ENCODE measurements at places on chromosomes 7 and 10. TPM values are rescaled to one million over a fixed set of nuclear protein-coding genes. Genes with fewer than 3 reads are reported as not detected.

DNA sequence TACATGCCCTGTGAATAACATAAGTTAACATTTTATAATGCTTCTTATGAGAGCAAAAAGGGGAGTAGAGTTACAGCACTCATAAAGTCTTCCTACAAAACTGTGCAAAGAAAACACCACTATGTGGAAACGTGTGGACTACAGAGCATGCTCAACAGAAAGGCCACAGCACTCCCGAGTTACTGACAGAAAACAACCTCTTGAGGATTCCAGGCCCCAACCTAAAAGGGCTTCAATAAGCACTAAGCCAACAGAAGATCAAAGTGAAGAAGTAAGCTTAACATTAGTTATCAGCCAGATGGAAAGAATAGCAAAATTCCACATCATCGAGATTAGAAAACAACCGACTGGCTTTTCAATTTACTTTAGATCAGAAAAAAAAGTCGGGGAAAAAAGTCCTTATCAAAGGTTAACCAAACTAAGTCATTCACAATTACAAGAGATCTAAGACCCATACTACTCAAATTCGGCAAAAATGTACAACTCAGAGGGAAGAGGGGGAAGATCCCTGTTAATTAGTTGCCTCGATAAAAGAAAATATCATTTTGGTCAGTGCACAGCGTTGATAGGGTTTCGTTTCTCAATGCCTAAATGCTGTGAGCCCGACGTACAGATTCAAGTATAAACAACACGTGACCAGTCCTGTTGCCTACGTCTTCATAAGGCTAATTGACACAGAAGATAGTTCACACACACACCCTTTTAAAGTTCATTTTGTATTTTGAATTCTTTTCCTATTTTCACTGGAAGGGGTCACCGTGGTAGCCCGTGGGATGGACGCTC is 1.4 kb downstream of the KBTBD2 start:
- DNase-seq, result no peak

DNA sequence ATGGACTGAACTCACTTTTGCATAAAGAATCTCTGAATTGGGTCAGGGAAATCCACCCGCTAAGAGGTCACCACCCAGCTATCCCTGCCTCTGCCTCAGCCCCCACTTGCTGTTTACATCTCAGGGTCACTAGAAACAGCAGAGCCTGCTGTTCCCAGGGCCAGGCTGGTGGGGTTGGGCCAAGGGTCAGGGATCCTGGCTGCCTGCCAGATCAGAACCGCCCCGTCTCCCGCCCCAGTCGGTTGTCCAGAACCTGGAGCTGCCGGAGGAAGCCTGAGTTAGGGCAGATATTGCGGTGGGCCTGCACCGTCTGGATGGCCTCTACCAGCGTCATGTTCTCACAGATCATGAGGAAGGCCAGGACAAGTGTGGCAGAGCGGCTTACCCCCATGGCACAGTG is 17.0 kb upstream of the SAMD8 start:
- DNase-seq, result peak; percentile 61

DNA sequence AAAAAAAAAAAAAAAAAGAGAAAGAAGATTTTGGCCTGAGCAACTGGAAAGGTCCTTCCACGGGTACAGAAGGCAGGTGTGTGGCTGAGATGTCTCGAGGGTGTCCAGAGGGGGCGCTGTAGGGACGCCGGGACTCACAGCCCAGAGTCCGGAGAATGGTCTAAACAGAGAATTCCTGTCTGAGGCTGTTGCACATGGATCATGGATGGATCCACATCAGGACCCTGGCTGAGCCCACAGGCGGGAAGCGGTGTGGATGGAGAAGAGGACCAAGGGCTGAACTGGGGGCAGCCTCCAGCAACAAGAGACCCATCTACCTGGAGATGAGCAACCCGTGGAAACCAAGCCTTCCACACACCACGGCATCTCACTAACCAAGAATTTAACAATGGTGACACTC is 55.0 kb downstream of the PKD1L1 start:
- DNase-seq, result no peak

DNA sequence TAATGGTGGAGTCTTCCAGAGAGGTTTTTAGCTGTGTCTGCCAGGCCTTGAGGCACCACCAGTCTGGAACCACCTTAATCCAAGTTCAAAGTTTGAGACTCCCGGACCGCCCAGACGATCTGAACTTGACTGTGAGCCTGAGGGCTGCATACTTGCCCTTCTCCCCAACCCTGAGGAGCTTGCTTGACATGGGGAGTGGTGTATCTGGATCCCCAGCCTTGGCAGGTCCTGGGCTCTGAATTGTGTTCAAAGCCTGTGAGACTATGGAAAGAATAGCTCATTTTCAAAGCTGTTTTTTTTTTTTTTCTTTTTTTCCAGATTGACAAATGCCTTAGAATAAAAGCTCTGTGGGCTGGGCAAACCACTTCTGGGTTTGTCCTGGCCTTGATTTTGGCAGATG is 22.3 kb upstream of the CAMK1D start:
- peak; percentile 35 for DNase-seq

GRCh38 chr7:41917-42565 is 150.3 kb upstream of the FAM20C start:
- DNase-seq, result no peak

- DNase-seq, result no peak
Observed at GRCh38 chr7:33762151-33762910, 143.0 kb upstream of the BMPER start.

DNA sequence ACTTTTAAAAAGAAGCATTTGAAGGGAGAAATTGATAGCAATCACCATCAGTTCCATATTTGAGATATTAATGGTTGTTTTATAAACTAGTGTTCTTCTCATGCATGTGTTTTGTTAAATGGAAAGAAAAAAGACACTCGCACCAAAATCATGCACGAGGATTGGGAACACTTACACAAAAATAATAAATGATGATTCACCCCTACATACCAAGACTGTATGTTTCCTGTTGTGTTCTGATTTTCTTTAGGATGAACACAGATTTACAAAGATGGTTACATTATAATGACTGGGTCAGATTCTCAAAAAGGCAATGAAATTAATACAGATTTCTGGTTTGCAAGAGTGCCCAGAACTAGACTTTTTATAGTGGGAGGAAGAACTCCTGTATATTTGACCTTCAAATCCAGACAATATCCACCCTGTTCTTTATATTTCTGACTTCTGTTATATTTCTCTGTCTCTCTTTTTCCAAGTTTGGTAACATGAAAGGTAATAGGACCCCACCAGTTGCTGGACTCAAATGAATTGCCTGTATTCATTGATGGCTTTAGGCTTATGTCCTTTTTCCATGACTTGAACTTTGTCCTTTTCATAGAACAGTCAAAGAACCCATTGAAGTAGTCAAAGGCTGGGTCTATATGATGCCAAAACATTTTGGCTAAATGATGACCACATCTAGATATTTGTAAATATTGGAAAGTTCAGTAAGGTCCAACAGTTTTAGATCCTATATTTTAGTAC is 54.4 kb downstream of the SEMA3A start:
- DNase-seq, result no peak

DNA sequence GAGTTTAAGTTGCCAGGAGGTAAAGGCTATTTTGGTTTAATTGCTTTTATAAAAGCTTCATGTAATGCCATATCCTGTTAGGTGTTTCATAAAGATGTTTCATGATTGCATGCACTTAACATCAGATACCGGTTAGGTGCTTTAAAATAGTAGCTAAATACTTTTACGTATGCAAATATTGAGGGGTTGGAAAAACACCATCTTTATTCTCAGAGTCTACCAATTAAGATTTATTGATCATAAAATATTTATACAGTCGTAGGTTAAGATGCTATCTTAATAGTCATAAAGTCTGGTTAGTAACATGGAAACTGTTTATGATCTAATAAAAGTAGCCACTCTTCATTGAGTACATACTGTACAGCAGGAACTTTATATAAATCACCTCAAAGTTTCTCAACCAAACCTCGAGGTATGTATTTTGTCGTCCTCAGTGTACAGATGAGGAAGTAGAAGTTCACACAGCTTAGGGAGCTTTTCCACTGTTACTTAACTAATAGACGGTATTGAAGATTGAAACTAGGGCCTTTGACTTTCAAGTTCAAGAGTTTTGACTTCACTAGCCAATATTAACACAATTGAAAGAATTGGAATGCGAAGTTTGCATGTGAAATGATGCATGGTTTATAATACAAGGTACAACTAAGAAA is 897.1 kb downstream of the GATA3 start:
- DNase-seq, result no peak

DNA sequence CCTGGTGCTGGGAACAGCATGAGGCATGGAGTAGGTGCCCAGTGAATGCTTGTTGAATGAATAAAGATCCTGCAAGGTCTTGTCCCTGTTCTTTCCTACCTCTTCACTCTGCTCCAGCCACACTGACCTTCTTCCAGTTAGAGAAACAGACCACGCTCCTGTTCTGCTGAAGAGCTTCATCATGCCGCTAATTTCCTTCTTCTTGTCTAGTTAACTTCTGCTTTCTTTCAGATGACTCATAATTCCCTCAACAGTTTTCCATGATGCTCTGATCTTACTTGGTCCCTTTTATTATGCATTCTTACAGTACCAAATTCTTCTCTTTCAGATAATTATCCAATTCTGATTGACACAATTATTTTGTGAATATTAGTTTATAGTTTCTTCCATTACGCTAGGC is 59.5 kb upstream of the C1QL3 start:
- no peak for DNase-seq

- no peak for DNase-seq
Observed at GRCh38 chr10:43944381-43945093, 295.9 kb upstream of the ZNF32 start.

- no peak for DNase-seq
Observed at GRCh38 chr7:11625669-11626068, 206.3 kb downstream of the THSD7A start.

- no peak for DNase-seq
Observed at GRCh38 chr7:38694326-38694725, 63.2 kb upstream of the AMPH start.

GRCh38 chr7:96636342-96636860 is 73.2 kb downstream of the SEM1 start:
- DNase-seq, result no peak

The PDK4 gene
- 294 TPM for total RNA-seq

The SNCG gene
- 70.0 TPM for total RNA-seq

The PTN gene
- 3.2 TPM for total RNA-seq

The ZNF775 gene
- 6.4 TPM for total RNA-seq

The HTR7 gene
- total RNA-seq, result 3.1 TPM

The FAM24B gene
- total RNA-seq, result 1.2 TPM

The GTF2IRD1 gene
- 10.3 TPM for total RNA-seq

Data from aorta (tissue), 5 donors.